Esophagus squamous epithelium (tissue), 5 donors: ENCODE measurements at places on chromosomes 4 and X. TPM values are rescaled to one million over a fixed set of nuclear protein-coding genes. Genes with fewer than 3 reads are reported as not detected.

The ARHGAP36 gene
- not detected for total RNA-seq

The FGF13 gene
- 0.48 TPM for total RNA-seq

The SYTL5 gene
- total RNA-seq: 8.9 TPM

The SMIM31 gene
- total RNA-seq: not detected

The FAM47E gene
- not detected for total RNA-seq

The IL13RA2 gene
- total RNA-seq: not detected

The GAGE12H gene
- total RNA-seq: not detected

The DCAF12L1 gene
- total RNA-seq: not detected

The COL25A1 gene
- total RNA-seq: 0.08 TPM

The TCEAL6 gene
- total RNA-seq: not detected

The COL4A6 gene
- 3.0 TPM for total RNA-seq

The TRIM60 gene
- total RNA-seq: not detected

The DMRTC1 gene
- not detected for total RNA-seq

The CPE gene
- 31.9 TPM for total RNA-seq

The AKAP4 gene
- total RNA-seq: not detected

The SPACA5 gene
- not detected for total RNA-seq

The UGT2B17 gene
- total RNA-seq: not detected

The ARHGAP6 gene
- total RNA-seq: 0.64 TPM
